ENCODE measurements at places on chromosomes 11 and 22.

DNA sequence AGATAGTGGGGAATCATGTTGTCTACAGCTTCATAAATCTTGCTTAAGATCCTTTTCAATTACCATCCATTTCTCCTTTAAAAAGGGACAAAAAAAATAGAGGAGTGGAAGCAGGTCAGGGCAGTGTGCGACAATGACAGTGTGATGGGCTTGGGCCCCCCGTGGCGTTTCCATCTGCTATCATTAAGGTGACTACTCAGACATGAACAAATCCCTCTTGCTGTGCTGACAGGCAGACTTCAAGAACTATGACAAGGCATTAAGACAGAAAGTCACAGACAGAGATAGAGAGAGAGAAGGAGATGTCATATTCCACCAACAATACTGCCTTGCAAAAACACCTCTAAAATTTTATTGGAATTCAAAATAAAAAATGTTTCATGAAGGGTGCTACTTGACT lies 263.2 kb downstream of the DCDC1 start:
- DNase-seq = no peak

DNA sequence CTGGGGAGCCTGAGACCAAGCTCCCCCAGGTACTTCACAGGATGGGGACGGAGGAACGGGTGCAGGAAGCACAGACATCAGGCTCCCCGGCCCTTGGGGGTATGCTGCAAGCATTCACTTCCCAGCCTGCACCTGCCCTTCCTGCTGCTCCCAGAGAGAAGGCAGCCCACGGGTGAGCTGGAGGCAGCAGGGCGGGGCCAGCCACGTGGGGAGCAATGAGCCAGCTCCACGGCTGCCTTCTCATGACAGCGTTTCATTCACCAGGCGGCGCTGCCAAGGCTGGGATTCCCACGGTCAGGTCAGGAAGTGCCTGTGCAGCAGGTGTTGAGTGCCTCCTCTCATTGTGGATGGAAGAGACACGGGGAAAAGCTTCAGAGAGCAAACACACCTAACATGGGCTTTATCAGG lies 14.5 kb upstream of the PHLDA2 start:
- DNase-seq = no peak

GRCh38 chr22:19501897-19502447 lies 22.2 kb downstream of the CLDN5 start:
- DNase-seq = no peak

DNA sequence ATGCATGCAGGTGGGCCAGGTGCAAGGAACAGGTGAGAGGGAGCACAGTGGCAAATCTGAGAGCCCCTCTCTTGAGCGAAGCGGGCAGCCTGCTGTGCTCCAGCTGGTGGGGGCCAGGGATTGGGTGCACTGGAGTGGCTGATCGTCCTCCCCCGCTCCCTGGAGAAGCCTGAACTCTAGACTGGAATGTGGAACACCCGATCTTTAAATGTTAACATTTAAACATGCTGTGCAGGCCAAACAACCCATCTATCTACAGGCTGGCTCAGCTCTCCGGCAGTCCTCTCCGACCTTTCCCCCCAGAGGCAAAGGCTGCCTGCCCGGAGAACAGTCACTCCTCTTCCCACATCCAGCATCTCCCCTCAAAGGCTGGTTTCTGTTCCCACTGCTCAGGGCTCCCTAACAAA lies 5.1 kb downstream of the MRGPRF start:
- DNase-seq = no peak

GRCh38 chr22:47460861-47461260 lies 698.4 kb downstream of the TBC1D22A start:
- DNase-seq = no peak

GRCh38 chr11:113789675-113790320 lies 10.2 kb downstream of the CLDN25 start:
- no peak for DNase-seq

DNA sequence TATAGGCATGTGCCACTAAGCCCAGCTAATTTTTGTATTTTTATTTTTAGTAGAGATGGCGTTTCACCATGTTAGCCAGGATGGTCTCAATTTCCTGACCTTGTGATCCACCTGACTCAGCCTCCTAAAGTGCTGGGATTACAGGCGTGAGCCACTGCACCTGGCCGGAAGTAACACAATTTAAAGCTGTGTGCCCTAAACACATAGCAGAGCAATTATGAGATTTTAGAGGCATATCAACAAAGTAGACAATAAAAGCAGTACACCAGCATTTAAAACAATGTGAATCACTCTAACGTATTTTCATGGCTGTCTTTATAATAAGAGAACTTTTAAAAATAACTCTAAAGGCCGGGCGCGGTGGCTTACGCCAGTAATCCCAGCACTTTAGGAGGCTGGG lies 42.4 kb downstream of the PRR14L start:
- DNase-seq = no peak

DNA sequence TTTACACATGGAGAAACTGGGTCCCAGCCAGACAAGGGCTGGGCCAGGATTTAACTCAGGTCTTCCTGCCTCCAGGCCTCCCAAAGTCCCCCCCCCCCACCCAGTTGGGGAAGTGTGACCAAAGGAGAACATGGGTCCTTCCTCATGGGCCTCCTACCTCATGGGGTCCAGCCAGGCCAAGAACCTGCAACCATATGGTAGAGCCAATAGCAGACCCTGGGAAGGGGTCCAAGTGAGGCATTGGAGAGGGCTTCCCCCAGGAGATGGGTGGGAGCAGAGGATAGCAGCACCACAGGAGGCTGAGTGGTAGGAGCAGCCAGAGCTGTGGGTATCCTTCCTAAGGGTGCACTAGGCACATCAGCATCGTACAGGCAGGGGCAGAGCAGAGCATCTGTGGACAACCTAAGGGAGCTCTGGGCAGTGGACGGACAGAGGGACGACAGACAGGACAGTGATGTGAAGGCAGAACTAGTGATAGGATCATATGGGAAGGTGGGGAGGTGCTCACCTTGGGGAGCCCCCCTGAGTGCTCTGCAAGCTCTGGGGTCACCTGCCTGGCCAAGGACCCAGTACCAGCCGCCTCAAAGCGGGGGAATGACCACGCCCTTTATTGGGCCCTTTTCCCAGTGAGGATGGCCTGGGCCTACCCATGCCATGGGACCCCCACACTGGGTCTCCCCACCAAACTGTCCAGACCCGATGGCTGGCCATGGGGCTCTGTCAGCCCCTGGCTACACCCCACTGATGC lies 4.5 kb downstream of the ARVCF start:
- no peak for DNase-seq

GRCh38 chr11:112348480-112349029 lies 87.9 kb upstream of the PLET1 start:
- no peak for DNase-seq

- no peak for DNase-seq
These were observed 46.6 kb upstream of the RCN1 start for GRCh38 chr11:32044158-32044863.

DNA sequence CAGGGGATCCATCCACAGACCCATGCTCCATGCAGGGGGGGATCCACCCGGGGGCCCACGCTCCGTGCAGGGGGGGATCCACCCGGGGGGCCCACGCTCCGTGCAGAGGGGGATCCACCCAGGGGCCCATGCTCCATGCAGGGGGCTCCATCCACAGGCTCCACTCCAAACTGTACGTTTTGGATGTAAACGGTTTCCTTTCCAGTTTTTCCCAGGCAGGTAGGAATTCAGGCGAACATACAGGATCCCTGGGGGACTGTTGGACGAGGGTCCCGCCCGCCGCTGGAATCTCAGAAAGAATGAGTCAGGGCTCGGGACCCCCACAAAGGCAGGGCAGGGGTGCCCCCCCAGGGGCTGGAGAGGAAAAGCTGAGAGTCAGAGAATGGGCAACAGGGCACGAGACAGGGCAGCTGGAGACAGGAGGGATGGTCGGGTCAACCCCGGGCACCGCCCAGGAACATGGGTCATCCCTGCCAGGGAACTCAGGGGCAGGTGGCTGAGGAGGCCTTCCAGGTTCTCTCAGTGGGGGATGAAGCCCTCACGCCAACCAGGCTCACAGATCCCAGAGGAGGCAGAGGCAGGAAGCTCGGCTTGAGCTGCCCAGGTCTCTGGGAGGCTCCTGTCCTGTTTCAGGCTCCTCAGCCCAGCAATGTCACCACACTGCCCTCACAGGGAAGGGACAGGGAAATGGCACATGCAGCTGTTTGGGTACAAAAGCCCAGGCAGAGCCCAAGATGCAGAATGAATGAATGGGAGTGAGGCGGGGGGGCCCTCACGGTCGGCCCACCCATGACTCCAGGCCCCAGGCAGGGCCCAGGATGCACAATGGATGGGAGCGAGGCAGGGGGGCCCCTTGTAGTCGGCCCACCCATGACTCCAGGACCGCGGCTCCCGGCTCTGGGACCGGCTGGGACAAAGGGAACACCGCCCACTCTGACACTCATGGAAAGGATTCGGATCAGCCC lies 200.2 kb downstream of the BRD1 start:
- no peak for DNase-seq

- DNase-seq = no peak
These were observed 74.0 kb downstream of the NAV2 start for GRCh38 chr11:19786644-19787043.

DNA sequence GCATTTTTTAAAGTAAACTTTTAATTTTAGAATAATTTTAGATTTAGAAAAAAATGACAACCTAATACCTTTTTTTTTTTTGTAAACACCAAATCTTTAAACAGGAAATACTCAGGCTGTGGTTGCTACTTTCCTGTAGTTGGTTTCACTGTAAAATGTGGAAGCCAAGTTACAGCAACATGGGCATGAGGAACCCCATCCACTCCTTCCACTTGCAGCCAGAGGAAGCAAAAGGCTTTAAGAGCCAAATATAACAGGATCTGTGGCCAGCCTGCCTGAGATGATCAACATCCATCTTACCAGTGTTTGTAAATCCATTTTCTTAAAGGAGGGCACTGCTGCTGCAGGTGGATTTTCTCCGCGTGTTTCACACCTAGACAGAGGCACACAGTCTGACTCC lies 66.2 kb downstream of the TNRC6B start:
- DNase-seq = no peak

DNA sequence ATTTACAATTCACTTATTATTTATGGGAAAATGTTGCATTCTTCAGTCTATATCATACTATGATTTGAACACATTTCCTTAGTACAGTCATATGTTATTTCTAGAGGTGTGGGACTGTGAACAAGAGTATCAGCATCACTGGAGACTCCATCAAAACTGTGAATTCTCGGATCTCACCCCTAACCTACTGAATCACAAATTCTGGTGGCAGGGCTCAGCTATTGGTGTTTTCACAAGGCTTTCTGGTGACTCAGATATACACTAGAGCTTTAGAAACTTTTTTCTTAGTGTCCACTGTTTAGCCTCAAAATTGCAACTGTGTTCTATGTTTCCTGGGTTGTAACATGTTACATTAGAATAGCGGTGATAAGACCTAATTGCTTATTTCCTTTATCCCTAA lies 352.9 kb upstream of the DDI1 start:
- DNase-seq = peak; percentile 82

DNA sequence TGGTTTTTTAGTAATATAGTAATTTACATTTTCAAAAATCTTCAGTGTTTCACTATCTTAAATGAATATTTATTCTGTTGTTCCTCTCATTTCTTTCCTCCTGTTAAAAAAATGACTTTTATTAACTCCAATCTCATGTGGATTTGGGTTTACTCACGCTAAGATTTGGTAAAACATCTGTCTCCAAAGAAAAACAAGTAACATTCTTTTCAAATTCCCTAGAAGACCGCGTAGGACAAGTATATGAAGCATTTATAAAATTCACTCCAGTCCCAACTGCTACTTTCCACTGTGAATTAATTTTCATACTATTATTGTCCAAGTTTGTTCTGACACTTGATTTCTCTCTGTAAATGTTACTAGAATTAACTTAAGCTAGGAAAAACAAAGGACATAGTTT lies 26.2 kb downstream of the SBF2 start:
- no peak for DNase-seq

DNA sequence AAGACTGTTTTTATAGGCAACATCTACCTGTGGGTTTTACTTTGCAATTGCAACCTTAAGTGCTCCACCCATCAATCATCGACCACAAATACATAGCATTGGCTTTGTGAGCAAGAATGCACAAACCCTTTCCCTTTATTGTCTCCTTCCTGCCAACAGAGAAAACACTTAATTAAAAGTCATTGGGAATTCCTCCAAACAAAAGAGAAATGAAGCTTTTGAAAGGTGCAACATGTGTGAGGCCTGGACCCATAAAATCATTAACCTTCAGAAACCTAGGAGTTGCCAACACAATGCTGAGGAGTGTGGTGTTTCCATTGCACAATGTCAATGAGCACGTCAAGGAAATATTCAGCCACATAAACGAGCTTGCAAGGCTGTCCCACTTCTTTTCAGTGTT lies 223.2 kb downstream of the BLID start:
- no peak for DNase-seq

DNA sequence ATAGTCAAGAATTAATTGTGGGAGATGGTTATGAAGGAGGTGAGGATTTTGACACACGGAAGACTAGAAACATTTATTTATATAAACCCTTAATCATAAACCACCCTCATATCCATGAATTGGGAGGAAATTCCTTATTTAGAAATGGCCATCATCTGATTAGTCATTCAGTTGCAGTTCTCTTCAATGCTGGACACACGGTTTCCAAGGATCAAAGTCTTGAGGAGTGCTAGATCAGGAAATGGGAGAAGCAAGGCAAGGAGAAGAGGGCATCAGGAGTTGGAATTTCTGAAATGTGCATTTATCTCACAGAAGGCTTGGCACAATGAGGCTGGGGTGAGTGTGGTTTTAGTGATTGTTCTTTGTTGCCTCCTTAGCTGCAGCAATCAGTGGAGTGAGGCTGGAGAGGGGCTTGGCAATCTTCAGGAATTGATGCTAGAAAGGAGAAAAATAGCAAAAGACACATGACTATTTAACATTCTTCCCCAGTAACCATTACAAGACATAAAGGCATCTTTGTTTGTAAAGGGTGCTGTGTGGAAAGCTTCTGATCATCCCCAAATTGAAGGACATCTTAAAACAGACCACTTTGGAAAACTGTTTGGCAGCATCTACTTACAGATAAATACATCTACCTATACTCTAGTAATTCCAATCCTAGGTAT lies 21.6 kb upstream of the GDPD4 start:
- no peak for DNase-seq

- DNase-seq = no peak
These were observed 54.7 kb upstream of the LYVE1 start for GRCh38 chr11:10622957-10623791.

DNA sequence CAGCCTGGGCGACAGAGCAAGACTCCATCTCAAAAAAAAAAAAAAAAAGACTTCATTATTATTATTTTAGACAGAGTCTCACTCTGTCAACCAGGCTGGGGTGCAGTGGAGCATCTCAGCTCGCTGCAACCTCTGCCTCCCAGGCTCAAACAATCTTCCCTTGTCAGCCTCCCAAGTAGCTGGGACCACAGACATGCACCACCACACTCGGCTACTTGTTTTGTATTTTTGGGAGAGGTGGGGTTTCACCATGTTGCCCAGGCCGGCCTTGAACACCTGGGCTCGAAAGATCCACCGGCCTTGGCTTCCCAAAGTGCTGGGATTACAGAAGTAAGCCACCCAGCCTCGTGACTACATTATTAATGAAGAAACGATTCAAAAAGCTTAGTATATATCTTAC lies 5.3 kb upstream of the TYMP start:
- DNase-seq = no peak

DNA sequence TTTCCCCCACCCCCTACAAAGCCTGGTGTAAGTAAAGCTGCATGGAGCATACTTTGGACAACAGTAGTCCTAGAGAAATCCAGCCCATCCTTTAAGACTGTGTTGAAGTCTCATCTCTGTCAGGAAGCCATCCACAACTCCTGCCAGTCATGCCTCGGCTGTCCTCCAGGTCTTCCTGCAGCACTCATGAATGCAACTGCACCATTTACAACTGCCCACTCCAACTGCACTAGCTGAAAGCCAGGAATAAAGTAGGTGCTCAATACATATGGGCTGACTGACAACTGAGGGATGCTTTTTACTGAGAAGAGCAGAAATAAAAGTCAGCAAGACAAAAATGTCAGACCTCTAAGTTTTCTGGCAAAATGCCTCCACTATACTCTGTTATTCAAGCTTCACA lies 27.4 kb downstream of the IL18BP start:
- no peak for DNase-seq

Data from brain microvascular endothelial cell (primary cell).